T-helper 1 cell (primary cell): ENCODE measurements at places on chromosomes 11 and 22.
A peak's percentile ranks its signal among the peaks of the same experiment; 100 is the strongest.

- DNase-seq = no peak
Measured at GRCh38 chr11:69504127-69504526, 22.7 kb downstream of the LINC01488 start.

- no peak for DNase-seq
Measured at GRCh38 chr22:31262312-31263133, 29.8 kb downstream of the PIK3IP1 start.

- DNase-seq = no peak
Measured at GRCh38 chr11:64044730-64045393, 9.1 kb downstream of the FLRT1 start.

DNA sequence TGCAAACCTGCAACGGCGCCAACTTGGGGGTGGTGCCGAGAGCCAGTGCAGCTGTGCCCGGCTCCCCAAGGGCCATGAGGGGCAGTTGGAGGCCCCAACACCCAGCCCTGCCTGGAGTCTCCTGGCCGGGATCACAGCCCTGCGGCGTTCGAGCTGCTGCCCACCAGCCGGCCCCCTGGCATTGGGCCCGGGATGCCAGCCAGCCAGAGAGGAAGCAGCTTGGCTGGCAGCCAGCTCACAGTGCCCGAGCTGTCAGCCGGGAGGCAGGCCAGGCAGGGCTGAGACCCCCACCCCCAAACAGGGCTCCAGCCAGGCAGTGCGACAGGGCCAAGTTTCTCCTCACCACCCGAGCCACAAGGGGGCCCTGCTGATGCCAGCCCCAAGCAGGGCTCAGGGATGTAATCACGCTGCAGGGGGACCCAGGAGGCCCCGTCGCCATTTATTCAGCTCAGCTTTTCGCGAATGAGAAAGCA, 26.0 kb upstream of the TCF20 start:
- no peak for DNase-seq

- DNase-seq = no peak
Measured at GRCh38 chr11:45801723-45802315, 3.1 kb upstream of the SLC35C1 start.

DNA sequence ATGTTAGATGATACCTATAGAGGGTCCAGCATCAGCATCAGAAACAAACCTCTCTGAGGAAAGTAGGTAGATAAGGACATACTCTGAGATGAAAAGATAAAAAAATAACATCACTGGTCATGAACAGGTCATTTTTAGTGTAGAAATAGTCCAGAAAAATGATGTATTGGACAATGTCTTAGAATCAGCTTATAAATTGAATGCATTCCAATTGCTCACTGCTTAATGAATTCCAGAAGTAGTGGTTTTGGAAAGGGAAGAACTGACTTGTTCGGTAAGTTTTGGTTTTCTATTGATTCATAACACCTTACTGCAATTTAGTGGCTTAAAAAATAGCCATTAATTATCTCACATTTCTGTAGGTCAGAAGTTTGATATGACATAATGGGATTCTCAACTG, 929.5 kb upstream of the CCDC90B start:
- no peak for DNase-seq

DNA sequence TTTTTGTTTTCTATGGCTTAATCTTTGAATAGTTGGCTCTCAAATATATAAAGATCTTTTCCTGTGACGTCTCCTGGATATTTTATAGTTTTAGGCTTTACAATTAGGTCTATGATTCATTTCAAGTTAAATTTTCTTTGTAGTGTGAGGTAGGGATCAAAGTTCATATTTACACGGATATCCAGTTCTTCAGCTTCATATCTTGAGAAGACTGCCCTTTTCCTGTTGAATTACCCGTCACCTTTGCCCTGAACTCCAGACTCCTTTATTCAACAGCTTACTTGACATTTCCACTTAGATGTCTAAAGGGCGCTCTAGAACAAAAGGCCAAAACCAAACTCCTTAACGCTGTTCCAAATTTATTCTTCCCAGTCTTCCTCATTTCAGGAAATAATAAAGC, 51.7 kb downstream of the TTC17 start:
- no peak for DNase-seq

DNA sequence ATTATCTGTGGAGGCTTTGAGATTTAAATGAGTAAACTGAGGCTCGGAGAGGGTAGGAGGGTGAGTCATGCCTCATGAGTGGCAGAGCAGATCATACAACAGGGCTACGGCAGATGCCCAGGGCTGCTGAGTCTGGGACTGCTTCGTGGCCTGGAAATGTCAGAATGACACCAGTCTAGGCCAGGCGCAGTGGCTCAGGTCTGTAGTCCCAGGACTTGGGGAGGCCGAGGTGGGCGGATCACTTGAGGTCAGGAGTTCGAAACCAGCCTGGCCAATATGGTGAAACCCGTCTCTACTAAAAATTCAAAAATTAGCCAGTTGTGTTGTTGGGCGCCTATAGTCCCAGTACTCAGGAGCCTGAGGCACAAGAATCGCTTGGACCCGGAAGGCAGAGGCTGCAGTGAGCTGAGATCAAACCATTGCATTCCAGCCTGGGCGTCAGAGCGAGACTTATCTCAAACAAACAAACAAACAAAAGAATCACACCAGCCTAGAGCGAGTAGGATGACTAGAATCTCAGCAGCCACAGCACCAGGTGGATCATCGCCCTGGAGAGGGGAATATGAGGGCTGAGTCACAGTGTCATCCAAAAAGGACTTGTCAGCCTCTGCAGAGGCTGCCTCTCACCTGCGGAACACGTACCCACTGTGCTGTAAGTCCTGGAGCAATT, 48.6 kb upstream of the ADA2 start:
- DNase-seq = no peak

GRCh38 chr11:46918788-46919513, 601 bp upstream of the LRP4 start:
- no peak for DNase-seq

DNA sequence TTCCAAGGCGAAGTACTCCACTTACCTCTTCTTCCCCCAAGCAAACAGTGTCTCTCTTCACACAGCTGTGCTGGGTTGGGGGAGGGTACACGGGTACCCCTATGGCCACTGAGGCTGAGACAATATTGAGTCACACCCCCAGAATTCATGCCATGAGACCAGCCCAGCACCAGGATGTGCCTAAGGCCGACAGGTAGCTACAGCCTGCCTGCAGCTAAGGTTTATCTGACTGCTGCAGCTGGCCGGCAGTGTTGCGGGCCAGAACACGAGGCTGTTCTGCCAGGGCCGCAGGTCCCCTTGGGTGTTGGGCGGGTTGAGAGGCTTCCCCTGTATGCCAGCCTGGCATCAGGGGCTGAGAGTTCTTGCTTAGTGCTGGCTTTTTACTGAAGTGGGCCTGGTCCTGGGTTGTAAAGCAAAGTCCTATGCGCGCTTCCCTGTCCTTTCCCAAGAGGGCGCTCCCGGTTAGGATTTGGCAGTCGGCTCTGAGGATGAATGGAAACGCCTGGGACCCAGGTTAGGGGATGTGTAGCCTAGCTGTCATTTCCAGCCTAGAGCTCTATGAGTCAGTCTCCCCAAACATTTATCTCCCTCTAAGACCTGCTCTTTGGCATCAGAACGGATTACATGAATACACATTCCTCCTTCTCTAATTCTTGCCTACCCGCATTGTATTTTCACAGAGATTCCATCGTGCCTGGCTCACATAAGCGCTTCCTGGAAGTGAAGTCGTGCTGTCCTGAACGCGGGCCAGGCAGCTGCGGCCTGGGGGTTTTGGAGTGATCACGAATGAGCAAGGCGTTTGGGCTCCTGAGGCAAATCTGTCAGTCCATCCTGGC, 7.1 kb downstream of the USP18 start:
- DNase-seq = no peak

DNA sequence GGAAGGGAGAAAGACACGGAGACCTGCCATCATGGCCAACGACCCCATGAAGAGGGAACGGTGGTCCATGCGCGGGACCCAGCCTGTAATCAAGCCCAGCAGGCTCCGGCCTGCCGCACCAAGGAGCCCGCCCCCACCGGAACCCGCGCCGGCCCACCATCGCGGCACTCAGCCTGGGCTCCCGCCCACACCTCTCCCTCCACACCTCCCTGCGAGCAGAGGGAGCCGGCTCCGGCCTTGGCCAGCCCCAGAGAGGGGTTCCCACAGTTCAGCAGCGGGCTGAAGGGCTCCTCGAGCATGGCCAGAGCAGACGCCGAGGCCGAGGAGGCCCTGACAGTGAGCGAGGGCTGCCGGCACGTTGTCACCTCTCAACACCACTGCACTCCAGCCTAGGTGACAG, 1302.8 kb upstream of the CNTN5 start:
- no peak for DNase-seq

DNA sequence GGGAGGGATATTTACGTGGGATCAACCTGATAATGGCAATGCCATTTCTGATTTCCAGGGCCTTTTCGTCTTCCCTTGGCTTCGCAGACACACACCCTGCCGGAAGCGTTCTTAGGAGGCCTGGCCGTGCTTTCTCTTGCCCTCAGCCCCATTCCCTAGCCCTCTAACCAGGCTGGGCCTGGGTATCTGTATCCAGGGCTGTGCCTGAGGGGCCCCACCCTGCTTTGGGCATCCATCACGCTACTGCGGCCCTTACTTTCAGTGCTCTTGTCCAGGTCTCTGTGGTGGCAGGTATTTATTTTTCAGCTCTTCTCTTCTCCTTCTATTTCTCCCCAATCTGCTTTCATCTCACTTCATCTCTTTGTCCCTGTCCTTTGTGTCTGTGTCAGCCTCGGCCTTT, 105.0 kb downstream of the ZBTB16 start:
- no peak for DNase-seq

- no peak for DNase-seq
Measured at GRCh38 chr11:114915871-114916805, 237.8 kb downstream of the NXPE2 start.

DNA sequence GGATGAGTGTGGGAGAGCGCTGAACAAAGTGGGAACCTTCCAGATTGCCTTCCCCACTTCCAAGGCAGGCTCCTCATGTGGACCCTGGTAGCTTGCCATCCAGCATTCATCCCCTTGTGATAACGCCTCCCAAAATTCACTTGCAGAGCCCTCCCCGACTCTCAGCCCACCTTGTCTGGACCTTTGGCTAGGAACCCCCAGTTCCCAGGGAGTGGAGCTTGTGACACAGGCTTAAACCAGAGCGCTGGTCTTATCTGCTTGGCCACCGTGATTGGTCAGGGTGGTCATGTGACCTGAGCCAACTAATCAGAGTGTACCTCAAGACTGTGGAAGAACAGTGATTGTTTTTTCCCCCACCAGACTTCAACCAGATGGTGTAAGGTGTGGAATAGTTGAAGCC, 9.6 kb upstream of the SLC35C1 start:
- no peak for DNase-seq

GRCh38 chr22:47678636-47679287, 916.3 kb downstream of the TBC1D22A start:
- DNase-seq = no peak

DNA sequence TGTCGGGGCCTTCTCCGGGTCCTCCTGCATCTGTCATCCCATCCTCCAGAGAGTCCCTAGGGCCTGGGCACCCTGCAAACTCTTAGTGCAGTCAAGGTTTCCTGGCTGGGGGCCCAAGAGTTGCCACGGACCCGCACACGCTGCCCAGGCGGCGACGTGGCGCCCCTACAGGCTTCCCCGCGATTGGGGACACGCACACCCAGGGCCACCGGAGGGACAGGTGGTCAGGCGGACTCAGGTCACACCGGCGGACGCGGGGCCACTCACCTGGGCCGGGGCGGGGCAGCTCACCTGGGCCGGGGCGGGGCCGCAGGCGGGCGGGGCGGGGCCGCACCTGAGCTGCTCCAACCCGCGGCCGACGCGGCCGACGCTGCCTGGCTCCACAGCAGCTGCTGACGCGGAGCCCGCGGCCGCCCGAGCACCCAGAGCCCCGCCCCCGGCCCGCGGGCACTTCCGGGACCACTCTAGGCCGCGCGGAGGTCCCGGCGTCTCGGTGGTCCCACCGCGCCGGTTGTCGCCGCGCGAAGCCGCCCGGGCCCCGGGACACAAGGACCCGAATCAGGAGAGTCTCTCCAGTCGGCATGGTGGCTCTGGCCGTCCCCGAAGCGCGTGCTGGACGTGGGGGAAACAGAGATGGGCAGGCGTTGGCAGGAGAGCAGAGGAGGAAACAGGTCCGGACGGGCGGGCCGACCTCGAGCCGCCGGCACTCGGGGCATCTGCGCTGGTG, at the start of gene ZNF70:
TSS of gene ZNF70 (minus strand) at position 399 of the 727 bp plus-strand sequence. CDS start 5,972 bp downstream, outside the sequence.
- peak; percentile 81 for DNase-seq

GRCh38 chr11:71153005-71153390, 99.4 kb downstream of the SHANK2 start:
- no peak for DNase-seq

- DNase-seq = peak; percentile 38
Measured at GRCh38 chr11:2885017-2885677, 428 bp downstream of the CDKN1C start.

- DNase-seq = no peak
Measured at GRCh38 chr11:19962801-19963175, 197.5 kb downstream of the DBX1 start.

GRCh38 chr11:32435152-32435480, 223 bp downstream of the WT1 start:
- DNase-seq = no peak
